Breast epithelium (tissue), 4 donors: ENCODE measurements at places on chromosomes 1 and 21. TPM values are rescaled to one million over a fixed set of nuclear protein-coding genes. Genes with fewer than 3 reads are reported as not detected.
A peak's percentile ranks its signal among the peaks of the same experiment; 100 is the strongest.

Gene DPT
- total RNA-seq = 740 TPM

Gene PPOX
- total RNA-seq = 25.2 TPM

Gene ADGRB2
- total RNA-seq = 1.3 TPM

Gene ST6GALNAC3
- 4.1 TPM for total RNA-seq

Gene GUCA2B
- total RNA-seq = not detected

Gene CASZ1
- total RNA-seq = 1.1 TPM

Gene AKR7A2
- 65.9 TPM for total RNA-seq

Gene FNBP1L
- total RNA-seq = 63.6 TPM

Gene LRRC71
- not detected for total RNA-seq

DNA sequence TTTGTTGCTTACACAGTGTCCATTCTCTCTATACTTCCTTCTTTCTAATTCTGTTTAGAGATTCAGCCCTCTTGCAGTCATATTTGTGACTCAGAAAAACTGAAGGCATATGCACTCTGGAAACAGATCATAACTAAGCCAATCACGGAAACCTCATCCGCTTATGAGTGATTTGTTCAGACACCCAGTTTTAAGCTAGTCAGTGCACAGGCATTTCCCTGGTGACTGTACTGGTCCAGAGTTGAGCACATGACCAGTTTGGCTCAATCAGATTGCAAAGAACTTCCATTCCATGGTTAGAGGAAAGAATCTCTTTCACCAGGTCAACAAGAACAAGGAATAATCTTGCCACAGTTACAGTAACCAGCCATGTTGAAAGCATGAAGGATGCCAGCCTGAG is 69.2 kb upstream of the SGIP1 start:
- no peak for DNase-seq

GRCh38 chr1:40003156-40004093 is 37.1 kb upstream of the CAP1 start:
- no peak for DNase-seq

- no peak for DNase-seq
Measured at GRCh38 chr1:16286122-16286521, 49.1 kb upstream of the CPLANE2 start.

GRCh38 chr1:211951856-211952255 is 83.5 kb downstream of the INTS7 start:
- no peak for DNase-seq

DNA sequence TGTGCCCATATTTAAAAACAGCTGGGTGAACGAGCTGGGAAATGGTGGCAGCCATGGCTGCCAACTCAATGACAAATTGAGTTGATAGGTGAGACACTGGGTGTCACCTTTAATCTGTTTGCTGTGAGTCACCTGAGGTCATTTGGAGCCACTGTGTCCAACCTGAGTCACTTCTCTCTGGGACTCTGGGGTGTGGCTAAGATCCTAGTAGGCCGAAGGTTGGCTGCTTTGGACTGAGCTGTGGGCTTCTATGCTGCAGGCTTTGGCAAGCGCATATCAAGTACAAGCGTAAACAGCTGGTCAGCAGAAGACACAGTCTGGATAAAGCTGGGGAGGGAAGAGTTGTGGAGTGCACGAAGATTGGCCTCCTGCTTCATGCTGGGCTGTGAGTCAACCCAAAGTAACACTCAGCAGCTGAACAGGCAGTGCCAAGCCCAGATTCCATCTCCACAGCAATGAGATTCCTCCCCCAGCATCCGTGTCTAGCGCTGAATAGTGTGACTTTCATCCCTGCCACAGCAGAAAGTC is 24.0 kb downstream of the TEX35 start:
- no peak for DNase-seq

GRCh38 chr21:38804030-38804788 is 1.5 kb upstream of the ETS2 start:
- DNase-seq = no peak

DNA sequence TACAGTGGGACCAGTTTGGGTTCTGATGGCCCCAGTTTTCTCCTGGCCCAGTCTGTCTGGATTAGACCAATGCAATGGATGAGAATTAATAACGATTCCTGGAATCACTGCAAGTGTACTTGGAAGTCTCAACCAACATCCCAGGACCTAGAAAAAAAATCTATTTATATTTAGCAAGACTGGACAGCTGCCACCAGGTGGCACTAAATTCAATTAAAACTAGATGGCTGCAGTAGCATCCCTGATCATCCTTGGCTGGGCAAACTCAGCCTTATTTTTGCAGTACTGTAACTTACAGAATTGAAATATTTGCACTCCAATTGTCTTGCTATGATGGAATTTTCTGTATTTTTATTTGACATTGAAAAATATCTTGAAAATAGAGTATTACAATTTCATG is 165.7 kb downstream of the NCAM2 start:
- peak; percentile 27 for DNase-seq

GRCh38 chr1:216621536-216621935 is 101.7 kb downstream of the ESRRG start:
- no peak for DNase-seq

GRCh38 chr1:228394571-228395394 is 11.9 kb downstream of the TRIM11 start:
- DNase-seq = peak; percentile 45

- no peak for DNase-seq
Measured at GRCh38 chr1:202233171-202233570, 39.6 kb downstream of the LGR6 start.

DNA sequence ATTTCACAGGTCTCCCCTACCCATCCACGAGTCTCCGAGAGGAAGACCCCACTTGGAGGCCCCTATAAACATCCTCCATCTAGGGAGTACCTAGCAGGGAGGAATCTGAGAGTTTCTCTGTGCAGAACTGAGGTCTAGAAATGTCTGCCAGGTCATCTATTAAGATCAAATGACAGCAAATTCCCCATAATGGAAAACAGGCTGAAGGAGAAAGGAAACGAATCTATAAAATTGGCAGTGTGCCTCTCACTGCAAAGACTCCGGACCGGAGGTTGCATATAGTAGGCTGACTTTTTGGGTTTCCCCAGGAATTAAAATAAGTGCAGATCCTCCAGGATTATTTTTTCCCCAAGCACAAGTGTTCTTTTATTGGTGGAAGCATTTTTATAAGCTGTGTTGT is 57.7 kb downstream of the NMNAT2 start:
- no peak for DNase-seq

DNA sequence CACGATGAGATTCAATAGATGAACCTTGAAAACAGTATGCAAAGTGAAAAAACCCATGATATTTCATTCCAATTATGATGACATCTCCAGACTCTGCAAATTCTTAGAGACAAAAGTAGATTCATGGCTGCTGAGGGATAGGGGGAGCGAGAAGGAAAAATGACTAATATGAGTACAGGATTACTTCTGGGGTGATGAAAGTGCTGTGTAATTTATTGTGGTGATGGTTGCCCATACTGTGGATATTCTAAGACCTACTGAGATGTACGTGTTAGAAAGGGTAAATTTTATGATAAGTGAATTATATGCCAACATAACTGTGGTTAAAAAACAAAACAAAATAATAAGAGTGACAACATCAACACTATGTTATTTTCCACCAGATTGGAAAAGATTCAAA is 18.9 kb upstream of the RGS7 start:
- no peak for DNase-seq

GRCh38 chr1:205339717-205340116 is 17.0 kb downstream of the KLHDC8A start:
- DNase-seq = no peak

- no peak for DNase-seq
Measured at GRCh38 chr1:209249280-209249670, 334.2 kb upstream of the CAMK1G start.

DNA sequence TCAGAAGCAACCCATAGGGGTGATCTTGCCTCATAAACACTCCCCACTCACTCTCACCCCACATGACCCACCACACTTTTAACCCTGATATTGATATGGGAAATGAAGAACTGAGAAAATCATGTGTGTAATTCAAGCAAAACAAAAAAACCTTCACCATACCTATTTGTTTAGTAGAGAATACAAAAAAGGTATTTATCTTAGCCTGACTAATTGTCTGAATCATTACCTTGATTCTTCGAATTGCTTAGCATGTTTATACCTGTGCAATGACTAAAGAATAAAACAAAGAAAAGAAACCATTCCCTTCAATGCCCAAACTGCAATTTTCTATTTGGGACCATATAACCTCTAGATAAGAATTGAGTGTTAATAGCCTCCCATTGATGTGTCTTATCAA is 1.8 kb downstream of the CLDN17 start:
- DNase-seq = no peak
